Stimulated activated CD8-positive, alpha-beta memory T cell treated with anti-CD3 and anti-CD28 coated beads, Interleukin-7, amount 100 ng/mL, for 1 hour (primary cell): ENCODE measurements at places on chromosomes 2 and 18.

DNA sequence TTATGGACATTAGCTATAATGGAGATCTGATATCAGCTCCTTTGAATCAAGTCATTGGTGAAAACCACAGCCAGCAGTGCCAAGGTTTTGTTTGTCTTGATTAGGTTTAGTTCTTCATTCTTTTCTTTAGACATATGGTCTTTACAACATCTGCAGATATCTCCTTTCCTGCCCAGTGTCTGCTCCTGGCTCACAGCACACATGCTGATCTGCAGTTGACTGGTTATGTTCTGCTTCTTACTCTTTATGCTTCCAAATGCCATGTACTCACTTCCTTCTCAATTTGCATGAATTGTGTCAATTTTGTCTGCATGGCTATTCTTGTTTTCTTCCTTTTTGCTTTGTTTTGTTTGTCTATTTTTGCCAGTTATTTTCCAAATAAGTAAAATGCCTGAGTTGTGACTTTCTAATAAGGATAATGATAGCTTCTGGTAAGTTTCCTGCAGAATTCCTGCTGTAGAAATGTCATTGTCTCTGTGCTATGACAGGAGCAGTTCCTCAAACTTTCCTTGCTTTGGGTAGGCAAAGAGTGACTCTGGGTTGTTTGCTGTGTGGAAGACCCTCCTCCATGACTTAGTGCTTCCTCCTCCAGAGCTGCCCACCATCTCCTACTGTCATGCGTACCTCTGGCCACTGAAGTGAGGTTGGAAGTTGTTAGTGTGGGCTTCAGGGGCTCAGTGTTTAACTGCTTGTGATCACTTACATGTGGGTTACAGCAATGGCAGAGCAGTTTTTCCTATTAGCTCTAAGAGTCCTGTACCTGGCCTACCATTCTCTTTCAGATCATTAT, 8.2 kb downstream of the ARHGAP25 start:
- no peak for DNase-seq

DNA sequence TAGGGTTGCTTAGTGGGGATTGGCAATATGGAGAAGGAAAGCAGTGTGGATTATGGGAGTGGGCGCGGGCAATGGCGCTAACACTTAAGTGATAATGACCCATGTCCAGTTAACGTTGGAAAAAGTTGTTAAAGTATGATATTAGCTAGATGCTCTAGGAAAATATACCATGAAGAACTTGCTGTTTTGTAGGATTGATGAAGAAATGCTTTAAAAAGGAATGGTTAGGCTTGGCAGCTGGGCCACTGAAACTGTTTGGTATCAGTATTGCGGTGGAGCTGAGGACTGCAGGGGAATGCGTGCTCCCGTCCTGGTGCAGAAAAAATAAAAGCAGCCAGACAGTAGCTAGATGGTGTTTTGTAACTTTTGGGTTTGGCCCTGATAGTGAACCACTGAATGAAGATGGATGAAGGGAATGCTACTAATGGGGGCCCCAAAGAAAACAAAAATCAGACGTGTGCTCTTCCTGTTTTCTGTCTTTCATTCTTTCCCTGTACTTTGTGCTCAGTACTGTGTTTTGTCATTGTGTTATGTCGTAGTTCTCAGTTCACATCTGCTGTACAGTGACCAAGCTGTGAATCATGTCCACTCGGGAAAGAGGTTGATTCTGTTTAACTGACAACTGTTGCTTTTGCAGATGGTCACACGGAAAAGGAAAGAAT, 999 bp downstream of the INSIG2 start:
- DNase-seq: no peak

- no peak for DNase-seq
These were observed 1075.2 kb upstream of the NRXN1 start for GRCh38 chr2:52107124-52107523.

DNA sequence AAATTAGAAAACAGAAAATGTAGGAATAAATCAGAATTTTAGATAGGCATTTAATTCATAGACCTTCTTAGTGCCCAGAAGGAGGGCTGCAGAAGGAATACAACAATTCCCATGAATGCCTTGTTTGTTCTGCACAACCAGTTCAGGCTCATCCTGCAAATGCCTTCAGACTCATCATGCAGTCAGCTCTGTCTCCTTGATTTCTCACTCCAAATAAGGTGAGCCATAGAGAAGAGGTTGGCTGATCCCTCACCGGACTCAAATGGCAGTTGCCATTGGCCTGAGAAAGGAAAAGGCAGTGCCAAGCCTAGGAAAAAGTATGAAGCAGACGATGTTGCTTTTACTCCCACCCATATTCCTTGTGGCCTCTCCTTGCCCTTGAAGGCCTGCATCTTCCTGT, 50.3 kb downstream of the DSC3 start:
- DNase-seq: no peak

- DNase-seq: no peak
These were observed 67.1 kb downstream of the CYP26B1 start for GRCh38 chr2:72080286-72081145.

GRCh38 chr2:118013221-118013723, 598 bp downstream of the CCDC93 start:
- no peak for DNase-seq

DNA sequence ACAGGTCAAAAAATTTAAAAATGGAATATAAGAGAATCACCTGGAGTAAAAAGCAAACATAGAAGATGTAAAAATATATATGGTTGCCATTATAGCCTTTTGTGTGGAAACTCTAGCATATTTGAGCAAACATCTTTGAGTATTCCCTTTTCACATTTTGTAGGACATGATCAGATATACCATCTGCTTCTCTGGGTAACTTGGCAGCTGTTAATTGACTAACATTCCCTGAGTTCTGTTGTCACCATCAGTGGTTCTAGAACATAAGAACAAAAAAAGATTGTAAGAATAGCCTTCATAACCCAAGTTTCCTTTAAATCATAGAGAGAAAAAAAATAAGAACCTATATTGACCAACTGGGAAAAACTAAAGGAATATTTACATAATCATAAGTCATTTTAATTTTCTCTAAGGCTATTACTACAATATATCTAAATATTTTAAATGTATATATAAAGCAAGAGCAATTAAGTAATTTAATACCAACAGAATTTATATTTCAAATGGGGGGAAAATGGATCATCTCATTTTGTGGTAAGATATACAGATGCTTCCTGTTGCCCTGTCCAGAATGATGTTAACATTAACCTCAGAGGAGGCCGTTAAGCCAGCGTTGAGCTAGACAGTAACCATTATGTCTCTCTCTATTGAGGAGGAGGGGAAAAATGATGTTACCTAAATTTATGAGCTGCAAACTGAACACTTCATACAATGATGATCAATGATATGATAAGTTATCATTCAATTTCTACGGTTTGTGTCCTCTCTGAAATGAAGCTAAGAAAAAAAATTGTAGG, 9.8 kb upstream of the INO80D start:
- no peak for DNase-seq

DNA sequence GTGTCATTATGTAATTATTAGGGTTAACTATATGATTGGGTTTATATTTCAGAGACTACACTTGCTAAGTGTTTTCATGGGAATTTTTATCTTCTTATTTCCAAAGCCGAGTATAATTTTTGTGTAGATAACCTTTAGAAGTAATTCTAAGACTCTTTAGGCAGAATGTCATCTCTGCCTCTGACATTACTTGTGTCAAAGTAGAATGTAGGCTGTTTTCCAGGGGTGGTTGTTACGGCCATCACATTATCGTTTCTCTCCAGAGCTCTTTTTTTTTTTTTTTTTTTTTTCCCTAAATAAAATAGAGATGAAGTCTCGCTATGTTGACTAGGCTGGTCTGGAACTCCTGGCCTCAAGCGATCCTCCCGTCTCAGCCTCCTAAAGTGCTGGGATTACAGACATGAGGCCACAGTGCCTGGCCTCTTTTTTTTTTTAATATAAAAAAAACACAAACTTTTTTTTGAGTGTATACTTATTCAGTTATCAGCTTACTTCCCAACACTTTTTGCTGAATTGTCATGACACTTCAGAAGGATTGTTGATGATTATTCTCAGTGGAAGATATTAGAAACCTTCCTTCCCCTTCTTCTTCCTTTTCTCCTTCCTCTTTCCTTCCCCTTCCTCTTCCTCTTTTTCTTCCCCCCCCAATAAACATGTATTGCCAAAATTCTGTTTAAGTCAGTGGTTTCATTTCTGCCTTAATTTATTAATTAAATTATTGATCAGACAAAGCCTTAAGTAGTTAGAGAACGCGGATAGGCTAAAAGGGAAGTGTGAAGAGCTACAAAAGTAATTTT, 2.3 kb downstream of the PIKFYVE start:
- DNase-seq: no peak

DNA sequence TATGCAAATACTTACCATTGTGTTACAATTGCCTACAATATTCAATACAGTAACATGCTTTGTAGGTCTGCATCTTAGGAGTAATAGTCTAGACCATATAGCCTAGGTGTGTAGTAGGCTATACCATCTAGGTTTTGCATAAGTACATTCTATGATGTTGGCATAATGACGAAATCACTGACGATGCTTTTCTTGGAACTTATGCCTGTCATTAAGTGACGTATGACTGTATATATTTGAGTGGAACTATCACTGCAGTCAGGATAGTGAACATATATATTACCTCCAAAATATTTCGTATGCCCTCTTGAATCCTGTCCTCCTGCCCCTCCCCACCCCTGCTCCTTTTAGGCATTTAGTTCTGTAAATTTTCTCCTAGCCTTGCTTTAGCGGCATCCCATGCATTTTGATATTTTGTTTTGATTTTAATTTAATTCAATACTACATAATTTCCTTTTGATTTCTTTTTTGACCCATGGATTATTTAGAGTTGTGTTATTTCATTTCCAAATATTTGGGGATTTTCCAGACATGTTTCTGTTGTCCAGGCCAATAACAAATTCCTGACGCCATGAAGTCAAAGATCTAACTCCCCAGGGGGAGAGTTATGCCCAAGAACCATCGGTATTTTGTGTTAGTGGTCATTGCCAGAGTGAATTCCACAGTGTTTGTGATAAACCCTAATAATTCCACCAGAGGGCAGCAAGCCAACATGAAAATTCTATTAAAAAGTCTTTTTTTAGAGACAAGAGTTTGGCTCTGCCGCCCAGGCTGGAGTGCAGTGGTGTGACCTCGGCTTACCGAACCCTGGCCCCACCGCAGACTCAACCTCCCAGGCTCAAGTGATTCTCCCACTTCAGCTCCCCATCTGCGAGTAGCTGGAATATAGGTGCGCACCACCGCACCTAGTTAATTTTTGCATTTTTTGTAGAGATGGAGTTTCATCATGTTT, 24.2 kb upstream of the CASP8 start:
- DNase-seq: no peak

GRCh38 chr18:75937306-75937705, 509.8 kb upstream of the SMIM21 start:
- no peak for DNase-seq
